HepG2 (cell line): ENCODE measurements at places on chromosomes 2 and 18. TPM values are rescaled to one million over a fixed set of nuclear protein-coding genes. Genes with fewer than 3 reads are reported as not detected.

The ATP6V1C2 gene
- 0.04 TPM in 1 of 2 replicates, not detected in the other for total RNA-seq

The SKOR2 gene
- not detected in 2 replicates for total RNA-seq

The PLCL1 gene
- total RNA-seq, result not detected in 2 replicates

GRCh38 chr2:40488101-40488601, 36.3 kb upstream of the SLC8A1 start:
- DNase-seq, result peak; percentile 33

DNA sequence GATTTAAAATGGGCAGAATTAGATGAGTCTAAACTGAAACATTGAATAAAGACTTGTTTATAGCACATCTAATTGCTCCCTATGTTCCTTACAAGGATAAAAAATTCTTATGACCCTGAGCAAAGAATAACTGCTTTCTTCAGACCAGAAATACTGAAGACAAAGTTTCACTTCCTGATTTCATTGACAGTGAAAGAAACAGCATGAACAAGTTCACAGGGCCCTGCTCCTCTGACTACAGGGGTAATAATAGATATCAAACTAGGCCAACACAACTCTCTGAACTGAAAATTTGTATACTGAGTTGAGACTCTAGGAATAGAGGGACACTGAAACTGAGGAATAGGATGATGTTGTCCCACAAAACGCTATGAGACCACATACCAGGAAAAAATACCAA, 1383.3 kb upstream of the CDH2 start:
- no peak for DNase-seq
